ENCODE measurements at places on chromosomes 16 and 17.

- DNase-seq: no peak
These were observed 19.5 kb downstream of the PCTP start for GRCh38 chr17:55770196-55770870.

DNA sequence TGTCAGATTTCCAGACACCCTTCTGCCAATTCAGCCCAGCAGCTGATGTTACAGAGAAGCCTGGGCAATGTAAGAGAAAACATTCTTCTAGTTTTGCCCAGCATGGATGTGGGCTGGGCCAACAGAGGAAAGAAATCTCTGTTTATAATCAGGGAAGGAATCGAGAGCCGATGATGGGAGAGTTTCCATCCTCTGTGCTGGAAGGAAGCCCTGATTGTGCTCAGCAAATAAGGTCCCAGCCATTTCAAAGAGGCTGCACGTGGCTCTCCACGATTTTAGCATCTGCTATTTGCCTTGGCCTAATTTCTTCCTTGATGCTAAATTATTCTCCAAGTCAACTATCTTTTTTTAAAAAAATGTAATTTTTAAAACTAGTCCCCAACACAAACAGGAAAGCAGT is 70.0 kb downstream of the IRX6 start:
- DNase-seq: no peak

DNA sequence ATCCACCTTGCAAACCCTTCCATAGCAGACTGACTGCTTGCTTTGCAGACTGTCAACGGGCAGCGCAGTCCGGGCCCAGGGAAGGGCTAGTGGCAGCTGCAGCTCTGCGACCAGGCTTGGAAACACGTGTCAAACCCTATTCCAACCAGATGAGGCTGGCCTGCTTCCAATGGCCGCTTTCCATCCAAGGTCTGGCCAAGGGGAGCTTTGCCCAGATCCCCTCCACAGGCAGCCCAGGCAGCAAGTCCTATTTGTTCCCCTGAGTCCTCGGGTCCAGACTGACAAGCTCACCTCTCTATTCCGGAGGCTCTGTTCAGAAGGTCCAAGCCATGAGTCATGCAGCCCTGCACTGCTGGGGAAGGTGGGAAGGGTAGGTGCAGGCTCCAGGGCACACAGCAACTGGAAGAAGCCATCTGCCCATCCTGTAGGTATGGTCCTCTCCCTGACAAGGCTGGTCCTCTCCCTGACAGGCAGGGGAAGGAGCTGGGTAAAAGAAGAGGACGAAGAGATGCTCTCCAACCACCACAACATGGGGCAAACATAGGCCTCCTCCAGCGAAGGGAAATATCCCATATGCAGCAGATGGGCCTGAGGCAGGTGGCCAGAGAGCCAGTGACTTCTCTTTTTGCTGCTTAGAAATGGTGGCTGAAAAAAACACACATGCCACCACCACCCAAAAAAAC is 22.6 kb upstream of the AXIN2 start:
- DNase-seq: no peak

DNA sequence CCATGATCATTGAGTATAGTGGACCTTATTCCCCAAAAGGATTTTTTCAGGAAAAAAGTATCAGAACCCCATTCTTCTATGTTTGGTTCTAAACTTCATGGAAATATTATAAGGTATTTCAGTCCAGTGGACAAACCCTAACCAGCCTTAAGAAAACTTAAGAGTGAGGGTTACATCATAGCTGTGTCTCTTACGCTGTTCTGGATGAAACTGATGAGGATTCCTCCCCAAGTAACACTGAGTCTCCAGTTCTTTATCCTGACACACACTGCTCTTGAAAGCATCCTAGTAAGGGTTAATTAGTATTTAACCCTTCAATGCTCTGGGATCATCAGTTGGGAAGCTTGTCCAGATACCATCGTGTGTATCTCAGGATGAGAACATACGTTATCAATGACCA is 5.0 kb downstream of the LYRM1 start:
- no peak for DNase-seq

DNA sequence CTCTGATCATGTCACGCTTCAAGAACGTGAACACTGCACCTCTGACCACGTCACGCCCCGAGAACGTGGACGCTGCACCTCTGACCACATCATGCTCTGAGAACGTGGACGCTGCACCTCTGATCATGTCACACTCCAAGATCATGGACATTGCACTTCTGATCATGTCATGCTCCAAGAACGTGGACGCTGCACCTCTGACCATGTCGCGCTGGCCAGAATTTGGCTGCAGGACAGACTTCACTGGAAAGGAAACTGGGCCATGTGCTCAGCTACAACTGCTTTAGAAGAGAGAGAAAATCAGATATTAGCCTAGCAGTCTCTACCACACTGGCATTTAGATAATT is 182.7 kb downstream of the RPTOR start:
- no peak for DNase-seq

DNA sequence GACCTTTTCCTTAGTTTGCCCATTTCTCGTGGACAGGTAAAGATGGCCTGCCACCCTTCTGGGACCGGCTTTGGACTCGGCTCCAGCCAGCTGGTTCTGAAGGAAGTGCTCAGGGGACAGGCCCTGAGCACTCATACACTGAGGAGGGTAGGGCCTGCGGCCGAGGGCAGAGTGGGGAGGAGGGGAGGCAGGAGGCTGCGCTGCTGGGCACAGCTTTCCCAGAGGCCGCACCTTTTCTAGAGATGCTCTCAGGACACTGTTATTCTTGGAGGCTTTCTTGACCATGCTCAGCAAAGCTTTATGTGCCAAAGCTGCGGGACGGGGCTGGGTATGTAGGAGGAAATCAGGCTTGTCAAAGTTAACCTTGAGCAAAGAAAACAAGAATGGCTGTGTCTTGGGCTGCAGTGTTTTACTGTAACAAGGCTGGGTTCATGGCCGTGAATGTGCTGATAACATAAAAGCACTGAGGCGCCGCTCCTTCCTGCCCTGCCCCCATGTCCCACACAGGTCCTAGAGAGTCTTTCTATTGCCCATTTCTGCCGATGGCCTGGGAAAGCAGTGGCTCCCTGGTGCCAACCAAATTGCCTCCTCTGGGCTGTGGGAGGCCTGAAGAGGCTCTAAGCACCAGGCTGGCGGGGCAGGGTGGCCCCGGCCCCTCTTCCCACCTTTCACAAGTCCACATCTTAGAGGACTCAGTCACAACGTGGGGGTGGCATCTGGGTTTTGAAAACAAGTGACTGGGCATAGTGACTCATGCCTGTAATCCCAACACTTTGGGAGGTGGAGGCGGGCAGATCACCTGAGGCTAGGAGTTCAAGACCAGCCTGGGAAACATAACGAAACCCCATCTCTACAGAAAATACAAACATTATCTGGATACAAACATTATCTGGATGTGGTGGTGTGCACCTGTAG is 22.3 kb upstream of the TIMP2 start:
- no peak for DNase-seq
